ENCODE measurements at places on chromosomes 7 and 10.

DNA sequence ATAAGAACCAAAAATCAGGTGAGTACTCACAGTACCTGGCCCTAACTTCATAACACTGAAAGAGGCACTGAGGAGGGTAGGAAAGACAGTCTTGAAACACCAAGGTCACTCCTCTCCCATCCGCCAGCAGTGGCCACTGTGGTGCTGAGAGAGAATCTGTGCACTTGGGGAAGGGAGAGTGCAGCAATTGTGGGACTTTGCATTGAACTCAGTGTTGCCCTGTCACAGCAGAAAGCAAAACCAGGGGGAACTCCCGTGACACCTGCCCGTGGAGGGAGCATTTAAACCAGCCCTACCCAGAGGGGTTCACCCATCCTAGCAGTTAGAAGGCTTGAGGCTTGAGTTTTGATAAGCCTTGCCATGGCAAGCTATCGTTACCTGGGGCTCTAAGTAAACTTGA, 35.2 kb upstream of the MAP3K8 start:
- DNase-seq: no peak

DNA sequence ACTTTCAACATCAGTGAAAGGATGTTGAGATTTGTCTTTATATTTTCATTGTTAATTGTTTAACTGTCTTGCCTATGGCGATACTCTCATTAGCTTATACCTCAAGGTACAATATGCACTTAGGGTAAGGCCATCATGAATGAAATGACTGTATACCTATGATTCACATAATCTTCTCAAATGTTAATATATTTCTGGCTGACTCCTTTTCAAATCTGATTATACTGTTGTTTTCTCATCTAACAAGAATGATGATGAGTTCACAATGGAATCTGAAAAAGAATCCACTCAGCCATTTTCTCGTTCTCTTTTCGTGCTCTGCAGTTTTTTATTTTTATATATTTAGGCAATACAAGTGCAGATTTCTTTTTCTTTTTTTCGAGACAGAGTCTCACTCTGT, 159.1 kb downstream of the ARHGAP12 start:
- DNase-seq: no peak

GRCh38 chr7:151570366-151570915, 50.7 kb upstream of the RHEB start:
- no peak for DNase-seq

DNA sequence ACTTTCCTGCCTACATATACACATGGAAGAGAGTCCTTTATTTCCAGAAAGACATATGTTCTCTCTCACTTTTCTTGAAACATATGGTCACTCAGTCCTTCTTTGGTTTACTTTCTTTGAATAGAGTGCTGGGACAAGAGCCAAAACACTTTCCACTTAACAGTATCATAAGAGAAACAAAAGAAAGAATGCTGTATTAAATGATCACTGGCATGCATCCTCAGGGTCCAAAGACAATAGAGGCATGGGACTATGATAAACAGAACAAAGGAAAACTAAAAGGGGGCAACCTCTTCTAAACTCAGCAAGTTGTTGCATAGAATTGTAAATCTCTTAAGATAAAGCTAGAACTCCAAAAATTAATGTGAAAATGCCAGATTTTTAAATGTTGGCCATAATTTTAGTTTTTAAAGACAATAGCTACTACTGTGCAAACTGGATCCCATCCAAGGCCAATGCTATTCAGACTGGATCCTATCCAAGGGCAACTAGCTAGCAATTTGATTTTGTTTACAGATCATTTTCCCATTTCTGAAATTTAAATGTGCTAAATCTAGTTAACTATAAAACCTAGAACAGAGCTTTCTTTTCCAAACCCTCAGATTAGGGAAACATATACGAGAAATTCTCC, 687.5 kb downstream of the SORCS3 start:
- no peak for DNase-seq

- DNase-seq: no peak
Observed at GRCh38 chr7:42739638-42740037, 172.2 kb downstream of the C7orf25 start.

- DNase-seq: no peak
Observed at GRCh38 chr7:7789551-7789988, 71.2 kb upstream of the RPA3 start.

- no peak for DNase-seq
Observed at GRCh38 chr10:124262971-124263370, 155.8 kb downstream of the OAT start.

DNA sequence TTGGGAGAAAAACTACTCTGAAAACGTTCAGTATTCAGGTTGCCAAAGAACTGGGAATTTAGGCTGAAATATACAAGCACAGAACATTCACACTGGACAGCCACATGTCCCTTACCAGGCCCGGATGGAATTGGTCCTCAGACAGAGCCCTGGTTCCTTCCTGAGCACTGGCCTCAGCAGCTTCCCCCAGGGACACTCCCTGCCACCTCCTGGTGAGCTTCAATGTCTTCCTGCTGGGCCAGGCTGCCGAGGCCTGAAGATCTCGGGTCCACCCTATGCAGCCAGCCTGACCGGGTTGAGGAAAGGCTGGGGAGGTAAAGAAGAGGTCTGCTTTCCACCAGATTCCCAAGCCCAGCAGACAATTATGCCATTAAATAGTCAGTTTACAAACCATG, 24.8 kb downstream of the LEP start:
- no peak for DNase-seq

DNA sequence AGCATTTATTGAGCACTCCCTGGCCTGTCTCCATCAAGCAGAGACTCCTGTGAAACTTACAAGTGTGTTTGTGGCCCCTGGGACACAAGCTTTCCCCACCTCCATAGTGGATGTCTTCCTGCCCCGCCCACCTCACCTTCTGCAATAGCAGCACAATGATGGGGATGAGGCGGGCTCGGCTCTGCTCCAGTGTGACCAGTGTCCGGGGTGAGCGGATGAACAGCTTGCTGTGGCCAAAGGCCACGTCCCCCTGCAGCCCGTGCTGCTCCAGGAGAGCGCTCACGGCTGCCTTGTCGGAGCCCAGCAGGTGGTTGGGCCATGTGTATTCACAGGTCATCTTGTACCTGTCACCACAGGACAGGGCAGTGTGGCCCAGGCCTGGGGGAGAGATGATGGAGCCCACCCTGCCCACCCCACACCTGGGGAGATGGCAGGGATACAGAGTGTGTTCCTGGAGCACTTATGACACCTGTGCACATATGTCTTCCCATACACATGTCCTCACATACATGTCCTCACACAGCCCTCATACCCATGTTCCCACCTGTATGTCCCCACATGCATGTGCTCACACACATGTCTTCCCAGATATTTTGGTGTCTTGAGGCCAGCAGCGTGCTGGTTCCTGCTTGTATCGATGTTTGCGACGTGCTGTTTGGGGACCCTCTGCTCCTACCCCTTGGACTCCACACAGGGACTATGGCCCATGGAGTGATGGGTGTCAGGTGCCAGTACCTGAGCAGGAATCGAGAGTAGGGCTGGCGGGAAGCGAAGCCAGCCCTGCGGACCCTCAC, 12.7 kb downstream of the MYO1G start:
- DNase-seq: no peak

GRCh38 chr10:13559124-13559700, 27.6 kb upstream of the PRPF18 start:
- DNase-seq: no peak

GRCh38 chr7:157617401-157617800, 280.6 kb downstream of the DNAJB6 start:
- DNase-seq: no peak

GRCh38 chr10:59891936-59892335, 14.4 kb downstream of the CCDC6 start:
- DNase-seq: no peak

DNA sequence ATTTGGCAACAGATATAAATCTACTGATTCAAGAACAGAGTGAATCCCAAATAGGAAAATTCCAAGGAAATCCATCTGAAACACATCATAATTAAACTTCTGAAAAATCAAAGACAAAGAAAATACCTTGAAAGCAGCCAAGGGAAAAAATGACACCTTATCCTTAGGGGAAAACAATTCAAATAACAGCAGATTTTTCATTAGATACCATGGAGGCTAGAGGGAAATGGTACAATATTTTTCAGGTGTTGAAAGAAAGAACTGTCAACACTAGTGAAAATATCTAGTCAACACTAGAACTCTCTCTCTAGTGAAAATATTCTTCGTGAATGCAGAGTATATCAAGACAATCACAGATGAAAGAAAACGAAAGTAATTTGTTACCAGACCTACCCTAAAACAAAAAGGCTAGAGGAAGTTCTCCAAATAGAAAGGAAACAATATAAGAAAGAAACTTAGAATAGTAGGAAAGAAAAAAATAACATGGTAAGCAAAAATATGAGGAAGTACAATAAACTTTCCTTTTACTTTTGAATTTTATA, 5.7 kb upstream of the FAM241B start:
- DNase-seq: no peak

GRCh38 chr7:41809116-41809515, 106.2 kb upstream of the INHBA start:
- no peak for DNase-seq

- DNase-seq: no peak
Observed at GRCh38 chr7:27767374-27767773, 27.4 kb downstream of the TAX1BP1 start.

GRCh38 chr7:133857376-133858119, 269.6 kb upstream of the LRGUK start:
- no peak for DNase-seq

GRCh38 chr10:31602541-31603234, 283.7 kb downstream of the ZEB1 start:
- no peak for DNase-seq

DNA sequence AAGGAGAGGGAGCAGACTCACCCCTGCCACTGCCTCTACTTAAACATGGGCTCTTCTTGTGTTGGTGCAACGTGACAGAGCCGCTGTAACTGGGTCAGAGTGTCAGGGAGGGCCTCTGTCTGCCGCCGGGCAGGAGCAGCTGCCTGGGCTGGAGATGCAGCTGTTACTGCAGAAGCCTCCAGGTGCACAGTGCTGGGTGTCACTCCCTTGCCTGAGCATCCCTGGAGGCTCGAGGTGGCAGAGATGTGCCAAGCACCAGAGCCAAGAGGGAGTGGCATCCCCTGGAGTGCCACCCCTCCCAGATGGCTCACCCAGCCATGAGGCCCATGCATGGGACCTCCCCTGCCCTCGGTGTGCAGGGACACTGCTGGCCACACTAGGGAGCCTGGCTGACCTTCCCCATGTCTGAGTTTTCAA, 145.7 kb downstream of the PRPF18 start:
- no peak for DNase-seq

GRCh38 chr10:22934726-22935125, 6.9 kb downstream of the ARMC3 start:
- no peak for DNase-seq

DNA sequence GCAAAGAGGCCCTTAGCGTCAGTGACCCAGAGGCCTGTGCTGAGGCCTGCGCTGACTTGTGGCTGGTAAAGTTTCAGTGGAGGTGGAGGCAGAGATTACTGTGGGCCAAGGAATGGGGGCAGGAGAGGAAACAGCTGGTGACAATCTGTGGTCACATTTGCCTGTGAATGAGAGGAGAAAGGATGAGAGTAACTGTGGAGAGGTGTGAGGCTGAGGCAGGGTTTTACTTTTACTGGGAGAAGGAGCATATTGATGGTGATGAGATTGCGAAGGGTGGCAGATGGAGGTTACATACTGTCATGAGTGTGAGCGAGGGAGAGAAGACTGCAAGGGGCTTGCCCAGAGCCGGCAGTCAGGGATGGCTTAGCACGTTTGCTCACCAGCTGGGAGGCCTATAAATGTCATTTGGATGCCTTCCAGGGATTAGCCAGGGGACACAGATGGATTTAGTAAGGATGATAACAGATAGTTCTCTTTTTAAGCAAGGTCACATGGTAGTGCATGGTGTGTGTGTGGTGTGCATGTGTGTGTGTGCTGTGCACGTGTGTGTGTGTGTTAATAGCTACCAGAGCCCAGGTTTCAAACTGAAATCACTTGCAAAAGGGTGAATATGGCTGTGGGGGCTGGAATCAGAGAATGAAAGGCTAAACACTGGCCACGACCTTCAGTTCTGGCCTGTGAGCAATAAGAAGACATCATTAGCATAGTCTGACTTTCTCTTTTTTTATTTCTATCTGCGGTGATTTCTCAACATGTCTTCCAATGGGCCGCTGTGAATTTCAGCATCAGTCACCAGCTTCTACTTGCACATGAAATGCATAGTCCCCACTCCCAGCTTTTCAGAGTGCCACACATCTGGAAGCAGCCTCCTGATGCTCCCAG, 291.5 kb upstream of the ZNF32 start:
- no peak for DNase-seq

DNA sequence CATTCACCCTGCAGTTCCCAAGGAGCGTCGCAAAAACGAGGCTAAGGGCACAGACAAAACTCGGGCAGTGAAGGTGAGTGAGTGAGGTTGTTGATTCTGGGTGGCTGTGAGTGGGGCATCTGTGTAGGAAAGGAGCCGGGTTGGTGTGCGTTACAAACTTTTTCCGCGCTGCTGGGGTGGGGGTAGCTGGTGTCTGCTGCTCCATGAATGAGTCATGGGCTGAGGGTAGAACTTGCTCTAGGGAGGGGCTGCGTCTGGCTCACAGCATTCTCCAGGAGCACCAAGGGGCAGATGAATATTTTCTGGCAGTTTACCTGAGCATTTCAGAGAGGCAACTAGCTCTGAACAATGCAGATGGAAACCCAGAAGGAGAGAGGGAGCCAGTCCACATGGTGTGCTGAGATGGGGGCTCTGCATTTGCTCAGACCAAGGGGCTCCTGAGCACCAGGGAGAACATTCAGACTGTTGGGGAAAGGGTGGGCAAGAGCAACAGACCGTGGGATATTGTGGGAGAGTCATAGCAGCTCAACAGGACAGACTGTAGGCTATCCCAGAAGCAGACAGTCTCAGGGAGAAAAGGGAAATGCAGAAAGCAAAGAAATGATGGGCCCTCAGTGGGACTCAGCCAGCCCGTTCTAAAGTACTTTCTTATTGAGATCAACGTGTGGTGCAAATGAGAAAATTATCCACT, 18.8 kb downstream of the NOBOX start:
- DNase-seq: no peak

DNA sequence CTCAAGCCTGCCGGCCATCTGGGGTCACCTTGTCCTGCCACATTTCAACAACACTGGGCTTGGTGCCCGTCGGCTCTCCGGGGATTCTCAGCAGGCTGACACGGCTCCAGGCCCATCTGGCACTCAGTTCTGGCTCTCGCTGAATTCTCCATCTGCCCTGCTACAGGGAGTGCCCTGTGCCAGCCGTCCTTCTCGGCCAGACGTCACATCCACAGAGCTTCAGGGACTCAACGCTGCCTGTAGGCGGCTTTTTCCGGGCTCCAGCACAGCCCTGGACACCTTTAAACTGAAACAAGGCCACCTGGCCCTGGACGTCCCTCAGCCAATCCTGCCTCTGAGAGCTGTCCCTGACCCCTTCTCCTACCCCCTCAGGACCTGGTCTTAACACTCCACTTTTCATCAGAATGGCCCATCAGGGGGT, 43.0 kb downstream of the TMEM130 start:
- DNase-seq: no peak

- no peak for DNase-seq
Observed at GRCh38 chr7:138345567-138345966, 114.5 kb upstream of the TRIM24 start.

DNA sequence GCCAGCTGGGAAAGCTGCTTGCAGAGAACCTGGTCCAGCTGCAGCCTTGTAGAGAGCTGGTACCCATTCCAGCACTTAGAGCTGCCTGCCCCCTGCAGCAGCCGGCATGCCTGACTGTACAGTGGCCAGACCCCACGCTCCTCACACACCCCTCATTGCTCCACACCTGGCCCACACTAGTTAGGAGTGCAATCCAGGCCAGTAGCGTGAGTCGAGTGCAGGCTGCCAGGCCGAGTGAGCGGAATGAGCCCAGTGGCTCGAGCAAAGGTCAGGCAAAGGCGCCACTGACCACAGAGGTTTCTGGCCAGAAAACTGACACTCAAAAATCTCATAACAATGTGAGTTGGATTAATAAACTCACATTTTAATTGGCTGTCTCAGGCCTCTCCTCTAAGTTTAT, 921.7 kb upstream of the KCND2 start:
- no peak for DNase-seq

Data from activated CD8-positive, alpha-beta memory T cell treated with anti-CD3 and anti-CD28 coated beads for 48 hours (primary cell).